ENCODE measurements at places on chromosomes 3 and 15.

GRCh38 chr3:186458306-186459107 lies 85.7 kb downstream of the CRYGS start:
- DNase-seq = no peak

DNA sequence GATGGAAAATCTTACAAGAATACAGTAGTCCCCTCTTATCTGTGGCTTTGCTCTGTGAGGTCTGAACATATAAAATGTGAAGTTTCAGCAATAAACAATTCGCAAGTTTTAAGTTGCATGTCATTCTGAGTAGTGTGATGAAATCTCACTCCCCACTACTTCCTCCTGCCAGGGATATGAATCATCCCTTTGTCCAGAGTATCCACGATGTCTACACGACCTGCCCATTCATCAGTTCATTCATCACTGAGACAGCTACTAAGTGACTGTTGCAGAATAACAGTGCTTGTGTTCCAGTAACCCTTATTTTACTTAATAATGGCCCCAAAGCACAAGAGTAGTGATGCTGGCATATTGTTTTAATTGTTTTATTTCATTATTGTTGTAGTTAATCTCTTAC lies 489.2 kb upstream of the UBE2E2 start:
- no peak for DNase-seq

DNA sequence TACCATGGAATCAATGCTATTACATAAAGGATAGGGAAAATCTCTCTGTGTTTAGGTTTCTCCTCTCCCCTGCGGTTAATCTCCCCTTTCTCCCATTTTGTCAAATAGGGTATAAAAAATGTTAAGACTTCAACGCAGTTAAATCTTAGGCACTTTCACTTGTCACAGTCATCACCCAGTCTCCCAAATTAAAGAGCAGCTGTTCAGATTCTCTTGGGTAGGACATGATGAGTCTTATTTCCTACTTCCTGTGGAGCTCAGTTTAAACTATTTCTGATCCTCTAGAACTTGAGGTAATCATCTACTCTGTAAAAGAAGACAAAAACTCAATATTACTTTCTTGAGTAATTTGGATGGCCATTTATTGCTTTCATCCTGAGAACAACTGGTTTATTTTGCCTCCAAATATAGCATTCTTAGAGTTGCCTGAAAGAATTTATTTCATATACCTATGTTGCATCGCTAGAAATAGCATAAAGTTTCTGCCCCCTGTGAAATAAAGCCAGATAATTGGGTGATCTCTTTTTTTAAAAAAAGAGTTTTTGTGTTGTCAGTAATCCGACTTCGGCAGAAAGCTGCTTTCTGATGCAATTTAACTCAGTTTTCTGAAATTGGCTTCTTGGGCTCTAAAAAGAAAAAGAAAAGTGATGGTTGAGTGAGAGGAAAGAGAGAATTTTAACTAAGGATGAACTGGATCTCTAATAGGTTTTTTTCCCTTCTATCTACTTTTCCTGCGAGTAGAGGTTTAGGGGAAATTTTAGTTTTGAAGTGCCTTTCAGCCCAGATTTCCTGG lies 20.7 kb downstream of the RAP2B start:
- DNase-seq = no peak

DNA sequence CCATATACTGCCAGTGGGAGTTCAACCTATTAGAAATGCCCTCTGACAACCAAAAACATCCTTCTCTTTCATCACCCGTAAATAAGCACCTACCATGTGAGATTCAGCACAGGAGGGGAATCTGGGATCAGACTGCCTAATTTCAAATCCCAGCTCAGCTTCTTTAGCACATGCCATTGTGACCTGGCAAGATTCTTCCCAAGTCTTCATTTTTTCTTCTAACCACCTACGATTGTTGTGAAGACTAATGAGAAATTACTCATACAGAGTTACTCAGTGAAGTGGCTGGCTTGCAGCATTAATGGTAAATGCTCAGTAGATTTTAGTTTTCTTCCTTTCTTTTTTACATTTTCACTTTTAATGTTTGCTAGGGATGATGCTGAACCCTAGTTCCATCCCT lies 176.7 kb downstream of the PDZRN3 start:
- DNase-seq = no peak

DNA sequence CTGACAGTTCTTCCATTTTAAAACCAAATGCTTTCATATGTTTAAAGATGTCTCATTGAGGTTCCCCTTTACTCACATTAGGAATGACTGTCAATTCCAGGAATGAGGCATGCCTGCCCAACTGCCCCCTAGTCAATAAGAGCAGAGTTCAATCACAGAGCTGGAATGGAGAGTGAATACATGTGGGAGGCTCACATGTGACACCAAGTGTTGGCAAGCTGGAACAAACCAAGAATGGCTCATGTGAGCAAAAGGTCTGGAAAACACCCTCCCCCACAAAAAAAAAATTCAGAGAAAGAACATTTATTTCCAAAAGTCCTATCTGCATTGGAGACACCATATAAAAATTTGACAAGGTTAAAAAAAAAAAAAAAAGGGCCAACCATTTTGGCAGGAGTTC lies 3.7 kb downstream of the PBRM1 start:
- DNase-seq = peak; percentile 12

DNA sequence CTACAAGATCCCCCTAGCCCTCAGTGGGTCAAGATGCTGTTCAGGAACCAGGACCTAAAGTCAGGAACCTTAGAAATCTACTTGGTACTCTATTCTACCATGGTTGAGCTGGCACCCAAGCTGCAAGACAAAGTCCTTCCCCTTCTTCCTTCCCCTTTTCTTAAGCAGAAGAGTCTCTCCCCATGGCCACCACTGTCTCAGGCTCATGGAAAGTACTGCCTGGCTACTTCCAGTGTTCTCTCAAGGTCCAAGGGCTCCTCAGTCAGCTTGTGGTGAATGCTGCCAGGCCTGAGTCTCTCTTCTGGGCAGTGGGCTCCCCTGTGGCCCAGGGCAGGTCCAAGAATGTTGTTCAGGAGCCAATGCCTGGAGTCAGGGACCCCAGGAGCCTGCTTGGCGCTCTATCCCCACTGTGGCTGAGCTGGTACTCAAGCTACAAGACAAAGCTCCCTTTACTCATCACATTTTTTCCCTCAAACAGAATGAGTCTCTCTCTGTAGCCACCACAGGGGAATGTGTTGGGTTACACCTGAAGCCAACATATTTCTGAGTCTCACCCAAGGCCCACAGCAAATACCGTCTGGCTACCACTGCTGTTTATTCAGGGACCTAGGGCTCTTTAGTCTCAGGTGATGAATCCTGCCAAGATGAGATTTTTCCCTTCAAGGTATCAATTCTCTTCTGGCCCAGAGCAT lies 18.1 kb upstream of the SLC27A2 start:
- DNase-seq = no peak

- peak; percentile 6 for DNase-seq
These were observed 26.9 kb upstream of the EHHADH start for GRCh38 chr3:185280572-185281365.

- DNase-seq = no peak
These were observed 549.4 kb upstream of the MDFIC2 start for GRCh38 chr3:70861855-70862254.

DNA sequence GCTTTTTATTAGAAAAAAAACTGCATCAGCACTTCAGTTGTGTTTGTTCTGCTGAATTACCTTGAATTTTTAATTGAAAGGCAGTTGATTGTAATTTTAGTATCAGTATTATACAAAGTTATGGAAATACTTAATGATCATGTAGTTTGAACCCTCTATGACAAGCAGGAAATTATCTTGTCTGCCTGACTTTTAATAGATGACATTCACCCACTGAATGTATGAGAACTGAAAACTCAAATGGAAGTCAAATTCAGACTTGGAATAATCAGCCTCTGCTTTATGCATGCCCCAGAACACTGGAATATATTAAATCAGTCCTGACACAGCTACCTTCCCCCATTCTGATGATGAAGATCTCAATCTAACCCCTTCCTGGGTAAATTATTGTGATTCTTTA lies 73.5 kb downstream of the SLC49A4 start:
- no peak for DNase-seq

DNA sequence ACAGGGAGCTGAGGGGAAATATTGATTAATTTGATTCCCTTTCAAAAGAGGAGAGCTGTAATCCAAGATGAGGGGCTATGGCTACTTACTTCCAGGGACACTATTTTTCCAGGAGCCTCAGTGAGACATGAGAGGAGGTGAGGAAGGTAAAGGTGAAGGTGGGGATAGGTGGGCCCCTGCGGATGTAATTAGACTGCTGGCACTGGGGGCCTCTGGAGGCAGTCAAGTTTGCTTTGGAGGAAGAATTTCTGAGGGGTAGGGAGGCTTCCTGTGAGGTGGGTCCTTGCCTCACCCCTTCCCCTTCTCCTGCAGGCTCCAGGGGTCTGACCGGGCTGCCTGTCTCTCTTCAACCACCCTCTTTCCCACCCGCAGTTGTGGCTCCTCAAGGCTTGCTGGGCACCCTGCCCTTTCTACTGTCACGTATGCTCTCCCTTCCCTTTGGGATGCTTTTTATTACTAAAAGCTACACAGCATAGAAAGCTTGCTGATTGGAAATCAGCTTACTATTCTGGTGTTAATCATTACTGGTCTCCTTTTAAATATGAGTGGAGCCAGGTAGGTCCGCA lies 22.5 kb downstream of the GASK1A start:
- DNase-seq = no peak

DNA sequence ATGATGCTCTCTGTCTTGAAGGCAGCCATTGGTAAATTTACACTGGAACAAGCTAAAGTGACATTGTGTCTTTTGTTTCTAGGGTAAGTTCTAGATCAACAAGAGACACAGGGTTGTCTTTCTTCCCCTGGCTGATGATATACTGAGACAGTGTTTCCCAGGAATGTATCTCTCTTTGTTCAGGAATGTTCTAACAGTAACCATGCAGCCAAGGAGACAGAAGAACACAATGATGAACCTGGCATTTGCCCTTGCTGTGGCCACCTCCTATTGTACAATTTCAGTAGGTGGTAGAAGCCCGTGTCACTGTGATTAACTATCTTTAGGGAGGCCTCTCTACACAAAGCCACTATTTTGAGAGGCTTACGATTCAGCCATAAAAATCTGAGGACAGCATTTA lies 130.7 kb downstream of the LRTM1 start:
- DNase-seq = no peak

- no peak for DNase-seq
These were observed 19.5 kb upstream of the PIK3CB start for GRCh38 chr3:138854204-138854603.

- DNase-seq = no peak
These were observed 57.4 kb downstream of the LRTM1 start for GRCh38 chr3:54870423-54870822.

DNA sequence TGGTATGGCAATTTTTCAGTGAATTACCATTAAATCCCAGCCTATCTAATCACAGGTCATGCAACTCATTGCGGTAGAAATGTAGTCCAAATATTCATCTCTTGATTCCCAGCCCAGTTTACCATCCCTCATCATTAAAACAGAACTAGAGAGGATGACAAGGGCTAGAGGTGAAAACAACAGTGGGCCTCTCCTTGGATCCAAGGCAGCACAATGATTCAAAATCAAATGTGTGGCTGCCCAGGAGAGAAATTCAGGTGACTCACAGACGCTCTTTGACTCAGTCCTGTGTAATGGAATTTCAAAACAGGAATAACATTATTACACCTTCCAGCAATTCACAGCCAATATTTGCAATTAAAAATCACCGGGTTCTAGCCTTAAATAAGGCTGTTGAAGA lies 246.5 kb downstream of the TBL1XR1 start:
- no peak for DNase-seq

DNA sequence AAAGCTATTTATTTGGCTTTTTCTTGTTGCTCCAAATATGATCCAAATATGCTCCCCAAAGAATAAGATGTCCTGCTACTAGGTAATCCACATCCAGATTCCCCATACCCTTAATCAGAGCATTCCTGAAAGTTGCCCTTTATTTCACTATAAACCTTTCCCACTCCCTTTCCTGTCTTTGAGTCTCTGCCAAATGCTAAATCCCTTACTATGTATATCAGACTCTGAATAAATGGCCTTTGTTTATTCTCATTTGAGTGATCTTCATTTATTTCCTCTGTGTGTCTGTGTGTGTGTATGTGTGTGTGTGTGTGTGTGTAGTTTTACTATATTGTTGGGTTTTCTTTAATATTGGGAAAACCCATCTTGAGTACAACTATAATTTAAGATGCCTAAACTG lies 7.0 kb upstream of the SPICE1 start:
- DNase-seq = no peak

DNA sequence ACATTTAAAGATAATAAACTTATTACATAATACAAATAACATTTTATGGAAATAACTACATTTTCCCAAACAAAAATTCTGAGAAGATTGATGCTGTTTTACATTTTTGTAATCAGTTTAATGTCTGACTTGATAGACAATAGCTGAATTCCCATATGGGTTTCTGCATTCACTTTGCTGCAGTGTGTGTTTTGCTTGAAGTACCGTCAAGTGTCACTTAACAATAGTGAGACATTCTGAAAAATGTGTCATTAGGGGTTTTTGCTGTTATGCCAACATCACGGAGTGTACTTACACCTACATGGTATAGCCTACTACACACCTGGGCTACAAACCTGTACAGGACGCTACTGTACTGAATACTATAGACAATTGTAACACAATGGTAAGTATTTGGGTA lies 57.5 kb downstream of the USF3 start:
- DNase-seq = no peak

DNA sequence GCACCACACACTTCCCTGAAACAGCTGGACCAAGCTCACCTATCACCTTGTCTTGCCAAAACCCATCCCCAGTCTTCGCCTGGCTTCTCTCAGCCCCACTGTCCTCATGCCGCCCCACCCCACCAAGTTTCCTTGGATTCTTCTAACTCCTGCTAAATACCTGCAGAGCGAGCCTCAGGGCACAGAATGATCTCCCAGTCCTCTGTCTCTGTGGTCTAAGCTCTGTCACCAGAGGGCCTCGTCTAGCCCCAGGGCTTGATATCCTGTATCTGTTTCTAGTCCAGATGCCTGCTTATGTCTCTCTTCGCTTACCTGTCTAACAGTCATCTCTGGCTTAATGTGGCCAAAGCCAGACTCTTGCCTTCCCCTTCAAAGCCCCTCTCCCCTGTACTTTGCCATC lies 9.7 kb downstream of the CCDC12 start:
- DNase-seq = no peak

GRCh38 chr3:81666502-81667121 lies 94.8 kb downstream of the GBE1 start:
- peak; percentile 6 for DNase-seq

DNA sequence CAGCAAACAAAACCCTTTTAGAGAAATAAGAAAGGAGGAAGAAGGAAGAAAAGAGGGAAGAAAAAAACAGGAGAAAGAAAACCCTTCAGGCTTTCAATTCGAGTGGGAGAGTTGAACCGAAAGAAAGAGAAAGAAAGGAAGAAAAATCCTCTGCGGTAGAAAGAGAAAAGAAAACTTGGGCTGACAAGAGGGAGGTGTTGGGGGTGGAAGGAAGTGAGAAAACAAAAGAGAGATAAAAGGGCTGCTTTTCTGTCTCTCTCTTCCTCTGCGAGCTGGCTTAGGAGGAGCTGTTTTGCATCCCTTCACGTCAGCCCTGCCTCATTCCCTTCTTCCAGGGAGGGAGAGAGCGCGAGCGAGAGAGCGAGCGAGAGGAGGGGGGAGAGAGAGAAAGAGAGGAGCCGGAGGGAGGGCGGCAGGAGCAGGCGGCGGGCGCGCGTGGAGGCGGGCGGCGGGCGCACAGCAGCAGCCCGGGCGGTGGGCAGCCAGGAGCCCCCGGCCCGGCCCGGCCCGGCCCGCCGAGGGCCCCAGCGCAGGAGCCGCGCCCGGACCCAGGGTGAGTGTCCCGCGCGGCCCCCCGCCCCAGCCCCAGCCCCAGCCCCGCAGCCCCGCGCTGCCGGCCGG lies at the start of gene ZNF710:
Gene ZNF710 (plus strand): TSS at position 263 of the 621 bp plus-strand sequence. CDS start 65,814 bp downstream, outside the sequence.
- peak; percentile 24 for DNase-seq

GRCh38 chr15:99957642-99958013 lies 224.4 kb upstream of the LYSMD4 start:
- no peak for DNase-seq

GRCh38 chr3:4065085-4065484 lies 238.1 kb upstream of the SETMAR start:
- no peak for DNase-seq
